ENCODE measurements at places on chromosomes 4 and X. TPM values are rescaled to one million over a fixed set of nuclear protein-coding genes. Genes with fewer than 3 reads are reported as not detected.

DNA sequence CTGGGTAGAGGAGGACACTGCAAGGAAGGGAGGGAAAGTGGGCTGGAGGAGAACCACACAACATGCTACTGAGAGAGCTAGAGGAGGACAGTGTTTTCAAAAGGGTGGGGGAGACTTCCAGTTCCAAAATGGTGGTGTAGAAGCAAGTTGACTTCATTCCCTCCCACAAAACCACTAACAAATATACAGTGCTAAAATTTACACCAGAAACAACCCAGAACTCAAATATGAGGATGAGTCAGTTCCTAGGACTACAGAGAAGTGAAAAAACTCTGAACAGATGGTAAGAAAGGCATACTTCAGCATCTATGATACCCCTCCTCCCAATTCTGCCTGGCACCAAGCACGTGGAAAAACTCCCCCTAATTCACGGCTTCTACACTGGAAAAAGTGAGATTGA is 9.8 kb downstream of the AADAT start:
- DNase-seq: no peak

GRCh38 chr4:2256156-2256731 is 5.7 kb downstream of the MXD4 start:
- peak; percentile 65 for DNase-seq

DNA sequence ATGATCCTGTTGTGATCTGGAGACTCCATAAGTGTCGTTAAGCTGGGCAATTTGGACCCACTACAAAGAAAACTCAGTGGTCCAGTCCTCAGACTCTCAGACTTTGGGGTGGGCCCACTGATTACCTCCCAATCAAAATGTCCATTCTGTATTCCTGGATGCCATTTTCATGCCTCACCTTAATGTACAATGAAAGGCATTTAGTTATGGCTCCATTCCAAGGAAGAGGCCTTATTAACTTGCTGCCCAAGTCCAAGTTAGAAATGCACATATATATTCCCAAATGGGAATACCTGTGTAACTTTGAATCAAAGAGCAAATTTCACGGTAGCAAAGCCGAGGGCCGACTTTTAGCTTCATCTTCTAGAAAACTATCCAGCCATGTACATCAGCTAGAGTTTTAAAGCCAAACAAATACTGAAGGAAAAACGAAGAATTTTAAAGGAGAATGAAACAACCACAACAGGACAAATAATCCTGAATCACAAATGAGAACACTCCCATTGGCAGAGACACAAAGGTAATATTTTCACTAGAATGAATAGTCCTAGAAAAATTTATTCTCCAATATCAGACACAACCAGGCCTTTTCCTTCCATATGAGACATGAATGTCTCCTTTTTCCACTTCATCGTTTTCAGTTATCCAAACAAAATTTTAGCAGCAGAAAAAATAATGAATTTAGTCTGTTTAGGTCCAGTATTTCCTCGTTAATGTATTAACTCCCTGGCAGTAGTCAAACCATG is 63.7 kb upstream of the HHIP start:
- no peak for DNase-seq

- peak; percentile 78 for DNase-seq
Observed at GRCh38 chr4:185847352-185848097, 35.5 kb upstream of the SORBS2 start.

- no peak for DNase-seq
Observed at GRCh38 chr4:99209671-99210070, 9.4 kb downstream of the ADH6 start.

GRCh38 chr4:35038845-35039244 is 1205.5 kb downstream of the ARAP2 start:
- DNase-seq: no peak

- peak; percentile 11 for DNase-seq
Observed at GRCh38 chrX:26262121-26262523, 46.2 kb downstream of the MAGEB5 start.

- no peak for DNase-seq
Observed at GRCh38 chr4:68576272-68577125, at the start of gene UGT2B17. Gene UGT2B17, minus strand, starts transcription at chr4:68576322. Its CDS starts 7,838 bp downstream, at chr4:68568484.

DNA sequence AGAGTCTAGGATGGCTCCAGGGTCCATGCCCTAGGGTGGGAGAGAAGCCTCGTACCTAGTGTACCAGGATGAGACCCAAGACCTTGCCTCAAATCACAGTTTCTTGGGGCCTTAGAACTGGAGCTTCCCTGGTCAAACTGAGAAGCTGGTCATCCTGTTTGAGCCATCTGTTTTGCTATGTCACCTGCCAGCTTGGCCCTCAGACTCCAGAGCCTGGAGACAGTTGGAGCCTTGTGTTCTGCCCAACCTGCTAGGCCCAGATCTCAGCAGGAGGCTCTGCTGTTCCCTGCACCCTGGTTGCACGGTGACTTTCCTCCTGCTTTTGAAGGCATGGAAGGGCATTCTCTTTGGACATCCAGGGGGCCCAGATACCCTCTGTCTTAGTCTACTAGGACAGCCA is 206.3 kb upstream of the ATP6AP2 start:
- no peak for DNase-seq

- no peak for DNase-seq
Observed at GRCh38 chr4:126958482-126958881, 674.3 kb upstream of the INTU start.

GRCh38 chr4:15365641-15366040 is 62.2 kb upstream of the C1QTNF7 start:
- no peak for DNase-seq

DNA sequence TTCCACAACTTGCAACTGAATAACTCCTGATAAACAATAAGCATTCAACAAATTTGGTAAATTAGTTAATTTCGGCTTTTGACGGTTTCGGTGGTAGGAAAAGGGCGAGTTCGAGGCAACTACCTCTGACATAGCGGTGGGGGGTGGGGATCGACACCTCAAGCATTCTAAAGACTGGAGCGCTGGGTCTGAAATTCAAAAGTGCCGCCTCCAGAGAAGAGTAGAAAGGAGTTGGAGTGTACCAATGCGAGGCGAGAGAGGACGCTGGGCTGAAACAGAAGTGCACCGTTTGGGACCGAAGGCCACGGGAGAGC is 725 bp downstream of the SMC1A start:
- DNase-seq: no peak

DNA sequence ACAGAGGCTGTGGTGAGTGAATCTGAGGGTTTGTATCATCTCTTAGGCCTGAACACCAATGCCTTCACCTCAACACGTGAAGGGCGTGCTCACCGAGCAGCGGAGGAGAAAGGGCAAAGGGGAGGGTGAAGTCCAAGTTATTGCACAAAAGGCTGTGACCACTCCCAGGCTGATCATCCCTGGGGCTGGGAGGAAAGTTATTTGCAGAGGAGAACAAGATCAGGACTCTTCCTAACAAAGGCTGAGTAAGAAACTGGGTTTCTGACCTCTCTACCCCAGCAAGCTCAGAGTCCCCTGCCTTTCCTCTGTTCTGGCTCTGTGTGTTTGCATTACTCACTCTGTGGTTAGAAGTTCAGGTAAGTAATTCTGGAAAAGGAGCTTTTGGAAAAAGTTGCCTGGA is 366.3 kb upstream of the CXorf51A start:
- DNase-seq: no peak

GRCh38 chr4:98509721-98510120 is 148.7 kb downstream of the TSPAN5 start:
- DNase-seq: no peak

DNA sequence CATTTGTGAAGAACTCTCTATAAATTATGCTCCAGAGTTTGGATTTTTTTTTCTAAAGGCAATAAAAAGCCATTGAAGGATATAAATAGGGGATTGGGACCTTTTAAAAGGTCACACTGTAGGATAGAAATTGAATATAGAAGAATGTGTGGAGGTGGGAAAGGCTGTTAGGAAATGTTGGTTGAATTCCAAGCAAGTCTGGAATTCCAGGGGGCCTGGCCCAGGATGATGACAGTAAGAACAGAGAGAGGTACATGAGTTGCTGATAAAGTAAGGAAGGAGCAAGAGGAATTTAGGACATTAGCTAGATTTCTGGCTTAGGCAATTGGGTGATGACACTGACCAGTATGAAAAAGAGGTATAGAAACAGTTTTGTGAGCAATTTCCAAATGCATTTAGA is 95.4 kb upstream of the USP38 start:
- DNase-seq: no peak

DNA sequence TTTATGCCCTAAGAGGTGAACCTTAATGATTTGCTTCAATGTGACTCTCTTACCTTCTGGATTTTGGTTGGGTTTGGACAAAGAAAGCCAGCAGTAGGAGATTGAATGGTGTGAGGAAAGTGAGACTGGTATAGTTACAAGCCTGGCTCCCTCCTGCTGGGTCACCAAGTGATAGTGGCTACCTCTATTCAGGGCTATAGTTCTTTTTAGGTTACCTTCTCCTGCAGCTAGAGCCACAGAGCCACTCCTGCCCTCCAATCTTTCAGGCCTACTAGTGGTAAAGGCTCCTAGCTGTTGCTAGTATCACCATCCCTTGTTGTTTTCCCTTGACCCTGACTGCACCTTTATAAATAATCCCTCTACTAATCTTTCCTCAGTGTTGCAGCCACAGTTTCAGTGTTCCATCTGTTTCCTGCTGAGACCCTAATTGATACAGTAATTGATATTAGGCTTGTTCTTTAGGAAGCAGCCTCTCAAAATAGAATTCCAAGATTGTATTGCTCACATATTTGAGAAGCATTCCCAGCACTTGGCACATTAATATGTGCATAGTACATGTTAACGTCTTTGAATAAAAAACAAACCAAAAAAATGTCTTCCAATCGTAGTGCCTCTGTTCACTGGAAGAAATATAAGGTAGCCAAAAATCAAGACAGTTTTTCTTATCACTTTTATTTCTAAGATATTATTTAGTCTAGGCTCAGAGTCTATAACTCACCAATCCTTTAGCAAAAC is 82.3 kb downstream of the SRPX start:
- DNase-seq: no peak

- DNase-seq: no peak
Observed at GRCh38 chr4:157667836-157668235, 447.3 kb downstream of the GRIA2 start.

- DNase-seq: no peak
Observed at GRCh38 chr4:40058854-40059253, 2.2 kb downstream of the N4BP2 start.

- DNase-seq: no peak
Observed at GRCh38 chrX:153319295-153320046, 2.1 kb downstream of the PNMA6F start.

GRCh38 chr4:118917582-118917981 is 28.9 kb downstream of the SYNPO2 start:
- DNase-seq: no peak

DNA sequence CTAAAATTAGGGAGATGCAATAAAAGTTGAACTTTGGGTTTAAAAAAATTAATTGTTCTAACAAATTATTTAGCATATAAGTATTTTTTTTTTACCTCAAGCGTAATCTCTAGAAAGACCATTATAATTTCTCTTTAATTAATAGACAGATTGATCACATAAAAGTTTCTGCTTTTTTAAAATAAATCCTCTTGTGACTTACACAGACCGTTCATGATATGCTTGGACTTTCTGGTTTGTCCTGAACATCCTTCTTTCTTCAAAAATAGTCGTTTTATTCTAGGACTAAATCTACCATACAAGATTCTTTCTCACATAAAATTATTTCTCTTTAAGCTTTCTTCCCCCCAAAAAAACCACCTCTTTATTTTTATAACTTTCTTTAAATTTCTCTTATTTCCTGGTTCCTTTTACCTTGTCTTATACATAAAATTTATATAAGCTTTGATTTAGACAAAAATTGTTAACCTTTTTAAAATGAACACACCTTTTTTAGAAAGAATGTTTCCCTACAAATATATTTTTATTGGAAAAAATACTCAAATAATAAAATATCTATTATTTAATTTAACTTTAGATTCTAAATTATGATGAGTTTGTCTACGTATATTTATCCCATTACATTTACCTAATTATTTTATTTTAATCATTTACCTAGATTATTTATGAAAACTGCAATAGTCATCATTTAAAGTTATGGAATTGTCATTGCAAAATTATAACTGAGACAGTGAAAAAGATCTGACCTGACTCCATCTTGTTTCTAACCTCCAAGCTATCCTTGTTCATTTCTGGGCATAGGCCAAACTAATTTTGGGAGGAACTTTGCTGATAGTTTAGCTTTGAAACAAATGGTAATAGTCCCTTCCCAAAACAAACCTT is 37.6 kb downstream of the PGRMC2 start:
- no peak for DNase-seq

- no peak for DNase-seq
Observed at GRCh38 chr4:108175966-108176365, 7.2 kb upstream of the LEF1 start.

GRCh38 chr4:76856243-76857073 is 41.5 kb downstream of the SOWAHB start:
- DNase-seq: peak; percentile 82

DNA sequence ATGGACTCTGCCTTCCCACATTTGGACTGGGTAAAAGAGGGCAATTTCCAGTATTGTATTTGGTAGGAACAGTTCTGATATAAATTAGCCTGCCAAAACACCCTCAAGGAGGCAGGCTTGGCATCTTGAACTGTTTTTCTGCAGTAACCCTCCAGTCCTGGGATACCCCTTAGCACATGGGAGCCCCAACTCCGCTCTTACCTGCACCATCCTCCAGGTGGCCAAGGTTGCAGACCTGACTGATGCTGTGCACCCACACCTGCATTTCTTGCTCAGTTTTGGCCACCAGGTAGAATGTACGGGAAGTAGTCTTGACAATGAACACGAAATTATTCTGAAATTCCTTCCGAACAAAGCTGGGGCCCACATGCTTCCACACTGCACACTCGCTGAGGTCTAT is 35.1 kb downstream of the GAB3 start:
- DNase-seq: no peak

- DNase-seq: no peak
Observed at GRCh38 chr4:182434720-182435119, 191.5 kb downstream of the TENM3 start.

ARHGAP6 gene
- total RNA-seq: 7.8 TPM

CCSER1 gene
- 0.75 TPM for total RNA-seq

VSIG4 gene
- total RNA-seq: 15.4 TPM

NR3C2 gene
- 10.6 TPM for total RNA-seq

SUPT20HL1 gene
- 0.04 TPM for total RNA-seq

NXF2B gene
- total RNA-seq: not detected

EPHA5 gene
- 0.66 TPM for total RNA-seq

GAGE12F gene
- total RNA-seq: not detected

PAGE1 gene
- total RNA-seq: not detected

P2RY8 gene
- 0.58 TPM for total RNA-seq

DMD gene
- 106 TPM for total RNA-seq

ZIC3 gene
- 0.04 TPM for total RNA-seq

ADAD1 gene
- total RNA-seq: not detected

FABP2 gene
- total RNA-seq: not detected

MAGEE1 gene
- 1.0 TPM for total RNA-seq

Data from muscle of leg (tissue), 16 donors.